ENCODE measurements at places on chromosomes 6 and 20.

GRCh38 chr6:116210750-116211425 lies 43.0 kb downstream of the TSPYL4 start:
- no peak for DNase-seq

GRCh38 chr20:19096843-19097242 lies 115.6 kb upstream of the SLC24A3 start:
- DNase-seq: no peak

- no peak for DNase-seq
Observed at GRCh38 chr20:19498756-19499155, 259.3 kb upstream of the RIN2 start.

DNA sequence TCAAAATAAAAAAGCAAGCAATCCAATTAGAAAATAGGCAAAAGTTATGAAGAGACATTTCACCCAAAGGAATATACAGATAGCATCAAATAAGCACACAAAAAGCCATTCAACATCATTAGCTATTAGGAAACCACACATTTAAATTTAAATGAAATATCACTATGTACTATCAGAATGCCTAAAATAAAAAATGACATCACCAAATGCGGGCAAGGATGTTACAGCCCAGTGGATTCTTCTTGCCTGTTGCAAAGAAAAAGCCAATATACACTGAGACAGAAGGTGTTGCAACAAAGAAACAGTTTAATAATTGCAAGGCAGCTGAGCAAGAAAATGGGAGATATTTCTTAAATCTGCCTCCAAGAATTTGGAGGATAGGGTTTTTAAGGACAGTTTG lies 31.0 kb upstream of the MBOAT1 start:
- DNase-seq: no peak

GRCh38 chr6:114997813-114998292 lies 655.0 kb upstream of the HS3ST5 start:
- DNase-seq: no peak

- DNase-seq: no peak
Observed at GRCh38 chr20:46557231-46557956, 6.9 kb upstream of the OCSTAMP start.

DNA sequence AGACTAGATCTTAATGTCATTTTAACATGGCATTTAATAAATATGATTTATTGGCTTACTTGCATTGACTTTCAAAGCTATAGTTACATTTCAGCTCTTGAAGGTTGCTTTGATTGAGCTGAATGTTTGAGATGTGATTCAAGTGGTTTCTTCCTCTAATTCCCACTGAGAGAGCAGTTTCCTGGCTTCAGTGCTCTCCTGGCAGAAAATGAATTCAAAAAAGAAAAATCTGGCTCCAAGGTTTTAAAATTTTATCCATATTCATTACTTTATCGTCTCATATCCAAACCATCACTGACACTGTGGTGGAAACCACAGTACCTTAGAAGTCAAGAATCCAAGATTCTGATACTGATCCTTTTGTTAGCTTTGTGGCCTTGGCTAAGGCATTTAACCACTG lies 263.1 kb upstream of the HSF2 start:
- no peak for DNase-seq

GRCh38 chr6:1597924-1598323 lies 11.8 kb upstream of the FOXC1 start:
- DNase-seq: no peak

DNA sequence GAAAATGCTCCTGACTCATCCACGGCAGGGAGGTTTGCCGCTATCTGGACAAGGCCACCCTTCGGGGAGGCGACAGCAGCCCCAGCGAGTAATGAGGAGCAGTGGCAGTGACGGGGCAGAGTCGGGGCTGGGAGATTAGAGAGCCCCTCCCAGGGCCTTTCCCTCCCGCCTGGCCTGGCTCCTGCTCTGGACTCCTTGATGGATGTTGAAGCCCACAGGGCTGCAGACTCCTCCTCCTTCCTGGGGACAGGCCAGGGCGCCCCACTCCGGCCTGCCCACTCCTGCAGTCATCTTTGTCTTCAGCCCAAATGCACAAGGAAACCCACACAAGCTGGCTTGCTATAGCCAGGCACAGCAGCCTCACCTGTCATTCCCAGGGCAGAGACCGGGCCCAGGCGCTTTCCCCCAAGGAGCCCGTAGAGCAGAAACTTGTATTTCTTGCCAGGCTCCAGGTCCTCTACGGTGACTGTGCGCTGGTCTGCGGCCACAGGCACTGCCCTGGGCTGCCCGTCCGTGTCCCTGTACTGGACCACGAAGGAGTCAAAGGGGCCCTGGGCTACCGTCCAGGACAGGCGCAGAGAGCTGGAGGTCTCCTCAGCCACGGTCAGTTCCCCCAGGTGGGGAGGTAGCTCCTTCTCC lies 7.7 kb downstream of the CYP21A2 start:
- DNase-seq: no peak

DNA sequence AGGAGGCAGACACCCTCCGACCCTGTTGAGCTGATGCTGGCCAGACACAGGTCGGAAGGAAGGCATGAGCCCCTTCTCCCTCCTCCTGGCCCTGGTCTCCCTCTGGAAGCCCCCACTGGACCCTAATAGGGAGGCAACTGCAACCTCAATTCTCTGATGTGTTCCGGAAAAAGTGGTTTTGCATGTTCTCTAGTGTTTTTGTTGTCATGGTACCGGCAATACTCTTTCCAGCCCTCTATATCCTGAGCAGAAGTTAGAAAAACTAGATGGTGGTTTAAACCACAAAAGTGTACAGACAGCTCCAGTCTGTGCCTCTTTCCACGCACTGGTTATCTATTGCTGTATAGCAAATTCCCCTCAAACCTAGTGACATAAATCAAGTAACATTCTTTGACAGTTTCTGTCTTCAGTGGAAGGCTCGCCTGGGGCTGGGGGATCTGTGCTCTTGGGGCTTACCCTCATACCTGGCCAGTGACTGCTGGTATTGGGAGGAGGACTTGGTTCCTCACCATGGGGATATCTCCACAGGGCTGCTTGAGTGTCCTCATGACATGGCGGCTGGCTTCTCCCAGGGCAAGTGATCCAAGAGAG lies 37.0 kb downstream of the SYTL3 start:
- no peak for DNase-seq

GRCh38 chr6:42177514-42178364 lies 4.6 kb downstream of the GUCA1A start:
- no peak for DNase-seq

DNA sequence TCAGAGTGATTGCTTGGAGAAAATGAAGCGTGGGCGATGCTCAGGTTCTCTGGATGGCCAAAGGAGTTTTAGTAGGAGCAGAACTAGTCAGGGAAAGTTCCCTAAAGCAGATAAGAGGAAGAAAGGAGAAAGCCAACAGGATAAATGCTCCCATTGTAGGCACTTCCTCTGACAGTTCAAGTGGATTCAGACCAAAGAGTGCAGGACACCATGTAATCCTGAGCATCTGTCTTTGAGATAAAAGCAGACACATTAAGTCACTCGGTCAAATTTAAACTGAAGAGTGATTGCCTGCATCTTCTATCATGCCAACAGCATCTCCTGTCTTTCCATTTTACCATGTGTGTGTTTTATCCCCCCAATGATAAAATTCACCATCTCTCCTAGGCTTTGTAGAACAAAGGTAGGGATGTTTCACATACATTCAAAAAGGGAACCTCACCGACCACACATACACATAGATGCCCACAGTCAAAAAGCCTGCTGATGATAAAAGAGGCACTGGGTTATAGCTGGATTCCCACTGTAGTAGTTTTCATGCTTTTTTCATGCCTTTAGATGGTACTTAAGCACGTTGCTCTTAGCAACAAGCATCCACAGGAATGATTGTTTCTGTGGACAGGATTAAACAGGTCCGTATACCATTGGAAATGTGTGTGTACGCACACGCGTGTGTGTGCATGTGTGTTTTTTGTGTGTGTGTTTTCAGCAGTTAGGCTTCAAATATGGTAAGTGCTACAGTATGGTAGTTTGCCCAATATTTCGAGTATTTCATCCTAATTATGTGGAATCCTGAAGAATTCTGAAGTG lies 7.0 kb downstream of the GRIK2 start:
- no peak for DNase-seq

GRCh38 chr6:34524971-34525370 lies 31.2 kb downstream of the SPDEF start:
- DNase-seq: no peak
